NCI-H345 (cell line): ENCODE measurements at places on chromosomes 1 and 21.

DNA sequence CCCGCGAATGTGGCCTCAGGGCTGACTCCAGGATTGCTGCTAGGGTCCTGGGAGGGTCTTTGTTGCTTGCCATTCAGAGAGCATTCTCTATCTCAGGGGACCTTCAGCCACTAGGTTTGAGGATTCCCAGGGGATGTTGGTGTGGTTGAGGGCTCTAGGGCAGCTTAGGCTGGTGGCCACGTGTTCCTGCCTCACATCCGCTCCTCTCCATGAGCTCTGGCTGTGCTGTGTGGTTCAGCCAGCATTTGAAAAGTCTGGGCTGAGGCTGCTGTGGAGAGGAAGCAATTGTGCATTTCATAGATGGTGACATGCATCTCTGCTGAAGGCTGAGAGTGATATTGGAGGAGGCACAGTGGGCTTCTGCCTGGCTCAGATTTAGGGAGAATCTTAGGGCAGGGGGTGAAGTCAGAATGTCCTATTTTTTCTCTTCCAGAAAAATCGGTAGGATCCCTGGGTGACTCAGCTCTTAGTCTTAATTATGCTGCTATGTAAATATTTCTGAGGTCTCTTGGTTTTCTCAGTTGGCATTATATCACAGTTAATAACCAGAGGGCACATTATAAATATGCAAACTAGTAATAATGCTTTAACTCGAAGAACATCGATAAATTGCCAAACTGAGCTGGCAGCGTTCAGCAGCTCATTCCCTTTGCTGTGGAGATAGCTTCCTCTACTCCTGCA lies 182.3 kb downstream of the CAMTA1 start:
- DNase-seq = no peak

DNA sequence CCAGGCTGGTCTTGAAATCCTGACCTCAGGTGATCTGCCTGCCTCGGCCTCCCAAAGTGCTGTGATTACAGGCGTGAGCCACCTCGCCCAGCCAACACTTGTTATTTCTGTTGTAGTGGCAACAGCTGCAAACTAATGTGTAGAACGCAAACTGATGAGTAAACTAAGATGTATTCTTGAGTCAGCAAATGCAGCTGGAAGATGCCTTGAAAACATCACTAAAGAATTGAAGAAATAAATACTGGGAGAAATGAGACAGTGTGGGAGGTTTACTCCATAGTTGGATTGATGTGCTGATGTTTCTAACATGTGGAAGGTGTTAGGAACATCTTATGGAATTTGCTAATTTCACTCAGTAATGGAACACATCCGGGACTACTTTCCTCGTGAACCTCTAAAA lies 61.3 kb upstream of the KCNE2 start:
- no peak for DNase-seq

GRCh38 chr1:27116697-27117096 lies 38.2 kb downstream of the SLC9A1 start:
- DNase-seq = no peak

DNA sequence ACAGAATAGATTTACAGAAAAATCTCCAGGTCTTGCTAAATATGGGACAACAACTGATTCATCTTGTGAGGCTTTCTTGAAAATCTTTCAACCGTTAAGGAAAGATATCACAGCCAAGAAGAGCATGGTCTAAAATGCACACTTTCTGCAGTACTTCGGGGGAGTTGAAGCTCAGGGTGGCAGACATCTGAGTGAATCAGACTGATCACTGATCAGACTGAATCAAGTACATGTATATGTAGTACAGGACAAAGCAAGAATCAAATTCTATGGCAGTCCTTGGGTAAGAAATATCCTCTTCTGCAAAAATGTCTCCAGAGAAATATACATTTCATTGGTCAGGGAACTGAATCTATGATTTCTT lies 212.4 kb upstream of the SPAG17 start:
- no peak for DNase-seq

- DNase-seq = no peak
These were observed 90.0 kb downstream of the STUM start for GRCh38 chr1:226638608-226639007.

DNA sequence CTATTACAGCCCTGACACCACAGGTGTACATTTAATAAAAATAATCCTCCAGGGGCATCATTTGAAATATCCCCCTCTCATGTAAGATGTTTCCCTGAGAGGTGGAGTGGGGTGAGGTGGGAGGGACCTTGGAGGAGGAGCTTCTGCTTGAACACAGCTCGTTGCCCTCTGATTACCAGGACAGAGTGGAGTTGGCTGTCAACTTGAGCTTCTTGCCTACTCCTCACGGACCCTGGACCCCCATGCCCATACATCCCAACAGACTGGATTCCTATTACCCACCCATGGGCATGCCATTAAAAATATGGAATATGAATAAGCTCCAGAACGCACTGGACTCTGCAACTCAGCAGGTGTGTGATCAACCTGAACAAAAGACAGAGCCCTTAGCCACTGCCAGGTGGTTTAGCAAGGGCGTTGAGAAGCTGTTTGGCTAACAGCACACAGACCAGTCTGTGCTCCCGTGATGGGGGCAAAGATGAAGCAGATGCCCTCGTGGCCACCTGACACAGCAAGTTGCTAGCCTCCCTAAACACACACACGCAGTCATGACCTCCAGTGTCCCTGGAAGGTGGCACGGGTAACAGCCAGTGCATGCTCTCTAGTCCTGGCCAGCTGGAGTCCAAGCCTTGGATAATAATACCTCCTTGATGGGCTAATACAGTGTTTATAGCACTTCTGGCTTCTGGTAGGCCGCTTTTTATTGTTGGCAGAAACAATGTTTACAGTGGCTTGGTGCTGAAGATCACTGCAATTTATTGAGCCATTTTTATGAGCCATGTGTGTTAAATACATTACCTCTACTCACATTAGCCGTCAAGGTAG lies 155.0 kb downstream of the TOMM20 start:
- DNase-seq = peak; percentile 58

DNA sequence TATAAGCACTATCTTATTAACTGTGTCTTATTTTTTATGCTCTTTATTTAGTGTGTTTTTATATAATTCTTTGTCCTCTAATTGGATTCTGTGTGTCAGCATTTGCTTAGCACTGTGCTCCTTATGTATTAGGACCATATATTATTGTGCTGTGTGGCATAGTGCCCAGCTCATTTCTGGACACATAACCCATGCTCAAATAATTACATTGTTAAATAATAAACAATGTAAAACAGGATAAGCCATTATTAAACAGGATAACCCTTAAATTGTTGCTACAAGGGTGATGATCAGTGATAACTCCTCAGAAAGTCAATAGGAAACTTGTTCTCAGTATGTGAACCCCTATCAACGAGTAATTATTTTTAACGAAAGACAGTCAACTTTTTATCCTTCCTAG lies 150.4 kb downstream of the ADGRL4 start:
- no peak for DNase-seq

DNA sequence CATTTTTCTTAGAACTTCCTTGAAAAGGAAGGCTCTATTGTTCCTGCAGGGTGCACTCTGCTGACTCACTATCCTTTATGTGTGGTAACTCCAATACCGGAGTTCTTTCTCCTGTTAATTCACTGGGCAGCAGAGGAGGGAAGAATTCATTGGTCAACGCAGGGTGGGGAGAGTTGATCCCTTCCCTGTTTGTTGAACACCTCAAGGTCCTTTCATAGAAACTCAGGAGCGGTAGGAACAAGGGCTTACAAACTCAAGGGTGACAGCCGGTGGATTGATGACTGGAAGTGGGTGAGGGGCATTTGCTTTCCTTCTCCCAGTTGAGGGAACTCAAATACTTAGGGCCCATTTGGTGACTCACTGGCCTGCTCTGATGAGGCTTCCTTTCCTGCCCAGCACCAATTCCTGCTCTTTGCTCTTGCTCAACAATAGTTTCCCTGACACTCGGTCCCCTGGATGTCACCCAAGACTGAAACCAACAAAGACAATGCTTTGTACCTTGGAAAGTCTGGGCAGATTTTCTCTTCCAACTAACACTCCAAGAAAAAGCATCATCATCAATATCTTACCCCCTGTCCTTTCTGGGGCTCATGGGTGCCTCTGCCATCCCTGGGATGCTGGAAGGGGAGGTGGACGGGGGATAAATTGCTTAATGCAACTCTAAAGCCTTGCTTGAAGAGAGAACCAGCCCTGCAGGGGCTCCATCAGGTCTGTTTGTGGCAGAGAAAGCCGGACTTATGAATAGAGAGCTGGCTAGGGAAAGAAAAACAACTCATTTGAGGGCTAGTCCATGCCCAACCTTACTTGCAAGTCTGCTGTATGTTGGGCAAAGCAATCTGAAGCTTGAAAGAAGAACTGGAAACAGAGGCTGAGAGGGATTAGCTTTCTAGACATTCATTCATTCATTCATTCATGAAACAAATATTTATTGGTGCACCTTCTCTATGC lies 9.3 kb downstream of the SLC26A9 start:
- no peak for DNase-seq

- DNase-seq = no peak
These were observed 3.6 kb upstream of the HMGCS2 start for GRCh38 chr1:119772298-119772697.

DNA sequence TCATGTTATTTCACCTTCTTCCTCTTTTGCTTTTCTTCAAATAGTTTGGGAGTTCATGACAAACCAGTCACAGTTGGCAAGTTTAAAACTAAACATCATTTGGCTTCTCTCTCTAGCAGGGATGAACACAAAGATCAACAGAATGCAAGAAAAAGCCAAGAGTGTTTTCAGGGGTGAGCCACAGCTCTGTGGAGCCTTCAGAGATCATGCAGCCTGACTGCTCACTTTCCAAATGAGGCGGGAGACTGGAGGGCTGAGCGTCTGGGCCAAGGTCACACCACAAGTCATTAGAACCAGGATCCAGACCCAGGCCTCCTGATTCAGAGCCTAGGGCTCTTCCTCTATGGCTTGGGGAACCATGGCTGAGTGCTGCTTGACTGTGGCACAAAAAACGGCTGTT lies 2.7 kb downstream of the DPT start:
- DNase-seq = no peak

DNA sequence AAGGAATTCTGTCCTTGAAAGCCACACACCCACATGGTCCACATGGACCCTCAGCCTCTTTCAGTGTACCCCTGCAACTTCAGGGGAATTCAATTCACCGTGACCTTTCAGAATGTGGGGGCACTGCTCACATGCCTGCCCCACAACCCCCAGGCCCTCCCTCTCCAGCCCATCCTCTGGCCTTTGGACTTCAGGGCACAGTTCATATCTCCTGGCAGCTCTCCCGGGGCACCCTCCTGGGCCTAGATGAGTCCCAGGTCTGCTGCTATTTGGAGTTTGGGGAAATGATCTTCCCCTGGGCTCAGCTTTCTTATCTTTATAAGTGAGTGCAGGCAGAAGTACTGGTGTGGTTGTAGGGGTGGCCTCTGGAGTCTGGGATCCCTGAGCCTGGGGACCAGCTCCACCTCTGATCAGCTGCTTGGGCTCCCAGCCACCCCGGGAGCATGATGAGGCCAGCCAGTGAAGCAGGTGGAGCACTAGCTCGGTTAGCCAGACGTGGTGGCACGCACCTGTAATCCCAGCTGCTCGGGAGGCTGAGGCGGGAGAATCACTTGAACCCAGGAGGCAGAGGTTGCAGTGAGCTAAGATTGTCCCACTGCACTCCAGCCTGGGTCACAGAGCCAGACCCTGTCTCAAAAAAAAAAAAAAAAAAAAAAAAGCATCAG lies 15.8 kb downstream of the C1orf167 start:
- DNase-seq = no peak

DNA sequence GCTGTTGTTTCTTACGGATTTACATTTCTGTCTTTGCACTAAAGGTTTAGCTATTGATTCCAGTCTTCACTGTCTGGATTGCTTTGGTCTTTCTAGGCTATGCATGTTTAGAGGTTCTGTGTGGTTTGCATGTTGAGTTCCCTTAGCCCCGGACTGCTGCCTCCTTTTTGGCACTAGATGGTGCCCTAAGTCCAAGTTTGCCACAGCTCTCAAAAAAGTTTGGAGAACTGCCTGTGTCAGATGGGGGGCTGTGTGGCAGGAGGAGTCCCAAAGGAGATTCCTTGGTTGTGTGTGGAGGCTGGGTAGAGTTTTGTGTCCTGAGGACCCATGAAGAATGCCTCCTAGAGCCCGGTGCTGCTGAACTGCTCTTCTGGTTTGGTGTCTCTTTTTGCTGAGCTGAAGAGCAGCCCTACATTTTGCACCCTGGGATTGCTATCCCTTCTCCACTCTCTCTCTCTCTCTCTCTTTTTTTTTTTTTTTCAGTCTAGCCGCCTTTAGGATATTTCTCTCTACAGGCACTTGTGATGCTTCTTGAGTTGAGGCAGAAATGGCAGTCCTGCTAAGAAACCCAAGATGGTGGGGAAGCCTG lies 74.4 kb downstream of the PTGS2 start:
- DNase-seq = peak; percentile 23

- DNase-seq = no peak
These were observed 436.5 kb upstream of the DAB1 start for GRCh38 chr1:57860325-57860724.

DNA sequence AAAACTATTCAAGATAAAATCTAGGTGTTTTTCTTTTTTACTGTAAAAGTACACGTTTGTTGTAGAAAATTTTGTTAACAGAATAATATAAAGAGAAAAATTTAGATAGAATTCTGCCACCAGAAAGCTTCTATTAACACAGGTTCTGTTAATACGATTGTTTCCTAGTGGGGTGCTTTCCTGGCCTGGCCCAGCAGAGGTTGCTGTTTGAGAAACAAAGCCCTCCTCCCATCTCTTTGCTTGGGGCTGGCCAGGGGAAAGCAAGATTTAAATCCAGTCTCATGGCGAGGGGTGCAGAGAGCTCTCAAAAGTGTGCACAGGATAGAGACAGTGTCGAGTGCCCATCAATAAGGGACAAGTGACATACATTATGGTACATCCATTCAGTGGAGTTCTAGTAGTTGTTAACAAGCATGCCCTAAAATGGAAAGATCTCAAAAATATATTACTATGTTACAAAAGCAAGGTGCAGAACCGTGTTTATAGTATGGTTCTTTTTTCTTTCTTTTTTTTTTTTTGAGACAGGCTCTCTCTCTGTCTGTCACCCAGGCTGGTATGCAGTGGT lies 14.6 kb upstream of the ACBD3 start:
- DNase-seq = no peak

GRCh38 chr1:31416101-31416736 lies 3.2 kb downstream of the SERINC2 start:
- DNase-seq = no peak

DNA sequence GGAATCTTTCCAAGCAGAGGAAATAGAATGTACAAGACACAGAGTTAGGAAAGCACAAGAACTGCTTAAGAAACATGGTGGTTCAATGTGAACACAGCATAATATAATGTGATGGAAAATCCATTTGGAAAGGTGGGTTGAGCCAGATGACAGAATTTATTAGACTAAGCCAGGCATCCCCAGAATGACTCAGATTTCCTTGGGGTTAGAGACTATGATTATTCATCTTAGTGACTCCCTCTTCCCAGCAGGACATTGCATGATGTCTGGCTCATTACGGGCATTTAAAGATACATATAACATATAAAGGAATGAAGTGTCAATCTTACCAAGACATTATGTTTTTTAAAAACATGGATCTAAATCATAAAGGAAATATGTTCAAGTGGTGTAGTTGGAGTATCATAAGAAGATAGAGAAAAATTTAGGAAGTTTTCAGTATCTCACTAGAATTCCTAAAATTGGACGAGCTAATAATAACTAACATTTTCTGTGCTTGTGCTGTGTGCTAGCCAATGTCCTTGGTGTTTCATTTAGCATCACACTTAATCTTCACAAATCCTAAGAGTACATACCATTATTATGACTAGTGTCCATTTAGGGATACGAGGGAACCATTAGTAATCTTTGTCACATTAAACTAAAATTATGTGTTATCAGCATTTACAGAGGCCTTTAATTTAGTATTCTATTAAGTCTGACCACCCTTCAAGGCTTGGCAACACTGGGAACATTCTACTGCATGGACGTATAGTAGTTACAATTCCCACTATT lies 41.0 kb upstream of the ST6GALNAC5 start:
- DNase-seq = no peak

GRCh38 chr1:219264561-219264960 lies 90.9 kb downstream of the LYPLAL1 start:
- DNase-seq = peak; percentile 48
